ENCODE measurements at places on chromosomes 6 and 20.
A peak's percentile ranks its signal among the peaks of the same experiment; 100 is the strongest.

GRCh38 chr6:18392346-18392877 lies 5.3 kb downstream of the RNF144B start:
- no peak for DNase-seq

- peak; percentile 32 for DNase-seq
Observed at GRCh38 chr6:134261766-134262165, 56.1 kb downstream of the SGK1 start.

- peak; percentile 38 for DNase-seq
Observed at GRCh38 chr20:43915211-43916072, 790 bp downstream of the TOX2 start.

GRCh38 chr20:49675368-49676151 lies 38.1 kb downstream of the B4GALT5 start:
- DNase-seq: peak; percentile 54

- DNase-seq: peak; percentile 64
Observed at GRCh38 chr6:156832231-156832647, 55.1 kb downstream of the ARID1B start.

DNA sequence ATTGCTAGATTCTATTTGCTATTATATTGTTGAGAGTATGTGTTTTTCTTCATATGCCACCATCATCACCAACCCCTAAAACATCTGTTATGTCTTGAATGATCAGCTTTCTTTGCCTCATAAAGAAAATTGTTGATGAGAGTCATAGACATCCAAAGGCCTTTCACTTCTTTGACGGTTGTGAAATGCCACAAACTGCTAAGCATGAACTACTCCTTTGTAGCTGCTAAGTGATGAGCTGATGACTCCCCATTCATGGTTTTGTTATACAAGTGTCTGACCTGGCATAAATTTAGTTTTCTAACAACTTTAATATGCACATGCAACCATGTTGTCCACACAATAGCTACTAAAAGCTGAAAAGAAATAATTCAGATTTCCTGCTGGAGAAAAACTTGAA lies 684 bp upstream of the MED23 start:
- DNase-seq: no peak

GRCh38 chr6:36241728-36242127 lies 28.1 kb upstream of the PNPLA1 start:
- DNase-seq: peak; percentile 49

- no peak for DNase-seq
Observed at GRCh38 chr20:2132461-2132901, 30.9 kb downstream of the STK35 start.

DNA sequence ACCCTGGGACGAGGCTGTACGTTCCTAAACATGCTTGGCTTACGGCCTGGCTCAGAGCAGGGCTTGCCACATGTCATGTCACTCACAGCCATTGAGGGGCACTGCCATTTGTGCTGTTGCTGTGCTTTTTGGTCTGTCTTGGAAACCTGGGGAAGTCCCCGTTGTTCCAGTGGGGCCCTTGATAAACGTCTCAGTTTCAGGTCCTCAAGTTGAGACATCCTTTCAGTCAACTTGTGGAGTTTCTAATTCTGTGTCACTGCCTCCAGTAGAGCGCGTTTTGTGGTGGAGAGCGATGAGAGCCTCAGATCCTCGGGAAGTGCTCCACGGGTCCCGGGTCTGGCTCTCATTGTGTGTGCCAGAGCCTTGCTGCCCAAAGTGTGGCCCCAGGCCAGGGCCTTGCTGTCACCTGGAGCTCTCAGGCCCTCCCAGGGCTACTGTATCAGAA lies 43.0 kb upstream of the CCR6 start:
- DNase-seq: no peak

GRCh38 chr6:152401978-152402377 lies 235.2 kb downstream of the SYNE1 start:
- peak; percentile 11 for DNase-seq

GRCh38 chr20:60494476-60494875 lies 536.3 kb downstream of the CDH26 start:
- no peak for DNase-seq

- DNase-seq: peak; percentile 73
Observed at GRCh38 chr6:71510057-71510713, 221.6 kb downstream of the OGFRL1 start.

All from fibroblast of skin of right biceps (primary cell).